ENCODE measurements at places on chromosomes 13 and 19.

GRCh38 chr13:43058318-43058674, 34.9 kb downstream of the DNAJC15 start:
- peak; percentile 91 for DNase-seq

GRCh38 chr13:113220877-113221276, 11.5 kb downstream of the CUL4A start:
- DNase-seq = no peak

DNA sequence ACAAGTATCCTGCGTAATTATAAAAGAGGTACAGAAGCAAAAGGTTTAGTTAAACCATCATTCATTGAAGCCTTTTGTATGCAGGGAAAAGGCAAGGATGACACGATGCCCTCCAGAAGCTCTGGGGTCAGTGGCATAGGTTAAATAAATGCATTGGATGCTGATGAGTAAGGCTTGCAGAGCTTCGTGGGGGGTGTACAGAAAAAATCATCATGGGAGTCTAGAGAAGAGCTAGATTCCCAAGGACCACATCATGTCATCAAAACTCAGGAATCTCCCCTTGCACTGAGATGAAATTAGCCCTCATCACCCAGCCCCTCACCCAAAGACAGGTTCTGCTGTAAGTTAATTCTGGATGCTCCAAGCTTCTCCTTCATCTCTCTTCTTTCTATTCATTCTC, 8.3 kb downstream of the FPR1 start:
- DNase-seq = no peak

DNA sequence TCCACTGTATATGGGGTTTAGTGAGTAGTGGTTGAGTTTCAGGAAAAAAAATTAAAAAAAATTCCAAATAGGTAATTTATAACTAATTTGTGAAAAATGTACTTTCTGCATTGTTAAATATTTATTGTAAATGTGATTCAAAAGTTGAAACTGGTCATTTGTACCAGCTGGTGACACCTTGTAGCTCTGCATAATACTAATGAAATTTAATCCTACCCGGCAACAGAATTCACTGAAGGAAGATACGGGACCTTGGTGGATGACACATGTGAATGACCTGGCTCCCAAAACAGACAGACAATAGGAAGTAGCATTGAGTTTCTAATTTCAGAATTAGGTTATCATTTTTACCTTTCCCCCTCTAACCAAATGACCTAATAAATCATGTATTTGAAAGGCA, 73.8 kb downstream of the SLITRK6 start:
- DNase-seq = no peak

DNA sequence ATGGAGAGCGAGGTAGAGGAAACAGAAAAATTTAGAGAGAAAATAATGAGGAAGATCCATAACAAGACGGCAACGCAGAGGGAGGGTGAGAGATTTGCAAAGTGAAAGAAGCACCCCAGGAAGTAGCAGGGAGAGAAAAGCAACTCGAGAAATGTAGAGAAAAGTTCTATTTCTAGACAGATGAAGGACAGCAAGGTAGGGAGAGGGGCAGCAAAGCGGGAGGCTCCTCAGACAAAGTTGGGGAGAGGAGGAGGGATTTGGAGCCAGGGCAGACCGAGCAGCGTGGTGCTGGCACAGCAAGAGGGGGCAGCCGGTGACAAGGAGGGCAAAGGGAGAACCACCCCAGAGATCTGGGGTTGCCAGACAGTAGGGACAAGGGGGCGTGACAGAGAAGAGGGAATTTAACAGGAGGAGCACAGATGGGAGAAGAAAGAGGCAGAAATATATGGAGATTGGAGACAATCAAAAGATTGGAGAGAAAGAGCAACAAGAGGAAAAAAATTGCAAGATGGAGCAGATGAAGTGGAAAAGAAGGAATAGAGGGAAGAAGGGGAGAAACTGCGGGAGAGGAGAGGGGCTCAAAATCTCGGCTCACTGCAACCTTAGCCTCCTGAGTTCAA, 989 bp downstream of the ZNF766 start:
- DNase-seq = no peak

DNA sequence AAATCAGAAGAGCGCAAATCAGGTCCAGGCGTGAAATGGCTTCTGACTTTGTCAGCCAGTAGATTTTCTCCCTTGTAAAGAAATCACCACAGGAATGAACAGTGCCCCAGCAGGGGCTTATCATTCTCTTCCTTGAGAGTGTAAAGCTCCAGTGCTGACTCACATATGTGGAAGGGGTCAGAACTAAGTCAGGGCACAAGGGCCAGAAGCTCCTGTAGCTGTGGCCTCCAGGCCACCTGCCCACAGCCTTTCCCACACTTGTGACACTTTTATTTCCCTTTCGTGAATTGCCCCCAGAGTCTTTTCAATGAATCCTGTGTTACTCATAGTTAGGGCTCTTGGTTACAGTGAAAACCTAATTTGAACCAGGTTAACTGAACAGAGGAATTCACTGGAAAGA, 99.6 kb downstream of the SUCLA2 start:
- no peak for DNase-seq

- DNase-seq = no peak
Observed at GRCh38 chr13:105625691-105626090, 909.8 kb downstream of the EFNB2 start.

DNA sequence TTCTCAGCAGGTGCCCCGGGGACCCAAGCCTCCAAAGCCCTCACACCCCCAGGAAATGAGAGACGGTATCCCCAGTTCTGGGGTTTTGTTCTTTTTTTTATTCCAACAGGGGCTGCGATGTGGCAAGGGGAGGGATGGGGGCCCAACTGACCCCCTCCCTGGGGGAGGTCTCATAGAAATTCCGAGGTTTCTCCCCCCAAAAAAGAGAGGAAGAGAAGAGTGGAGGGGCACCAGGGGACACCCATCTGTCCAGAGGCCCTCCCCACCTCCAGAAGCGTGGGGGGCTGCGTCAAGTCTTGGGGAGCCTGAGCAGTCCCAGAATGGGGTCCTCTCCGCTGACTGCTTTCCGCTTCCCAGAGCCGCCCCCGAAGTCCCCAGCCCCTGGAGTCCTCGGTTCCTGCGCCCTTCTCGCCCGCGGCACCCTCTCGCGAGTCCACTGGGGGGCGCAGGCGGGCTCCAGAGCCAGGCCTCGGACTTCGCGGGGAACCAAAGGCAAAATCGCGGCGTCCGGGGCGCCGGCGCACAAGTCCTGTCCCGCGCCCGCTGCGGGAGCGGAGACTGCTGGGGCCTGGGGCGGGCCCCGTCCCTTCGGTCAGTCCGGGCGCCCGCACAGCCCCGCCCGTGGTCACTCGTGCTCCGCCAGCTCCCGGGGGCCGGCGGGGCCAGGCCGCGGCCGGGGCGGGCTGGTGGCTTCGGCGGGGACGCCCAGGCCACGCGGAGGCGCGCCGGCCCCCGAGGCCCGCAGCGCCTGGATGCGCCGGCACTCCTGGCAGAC, 4.4 kb upstream of the ATP1A3 start:
- DNase-seq = peak; percentile 61

GRCh38 chr13:74892096-74892495, 589.9 kb downstream of the TBC1D4 start:
- no peak for DNase-seq

GRCh38 chr13:49421391-49421790, 22.5 kb downstream of the CAB39L start:
- DNase-seq = peak; percentile 54

- DNase-seq = no peak
Observed at GRCh38 chr13:90880790-90881189, 466.7 kb upstream of the MIR17HG start.

- no peak for DNase-seq
Observed at GRCh38 chr13:112058941-112059340, 8.0 kb upstream of the SOX1 start.

DNA sequence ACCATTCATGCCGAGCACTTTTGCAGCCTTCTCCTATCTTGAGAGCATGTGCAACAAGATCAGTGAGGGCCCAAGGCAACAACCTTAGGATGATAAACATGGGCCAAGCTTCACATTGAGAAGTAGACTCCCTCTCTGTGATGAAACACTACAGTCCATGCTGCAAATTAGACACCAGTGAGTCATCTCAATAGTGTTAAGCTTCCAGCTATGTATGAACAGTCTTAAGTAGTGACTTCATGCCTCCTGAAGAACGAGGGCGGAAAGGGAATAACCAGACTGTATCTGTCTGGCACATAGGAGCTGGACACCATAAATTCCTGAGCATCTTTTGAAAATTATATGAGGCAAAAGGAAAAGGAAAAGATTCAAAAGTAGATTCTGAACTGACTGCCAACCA, 309.9 kb upstream of the SLITRK1 start:
- peak; percentile 1 for DNase-seq
